ENCODE measurements at places on chromosomes 1 and 21.

GRCh38 chr1:192005976-192006375 is 152.3 kb upstream of the RGS18 start:
- no peaks in the 10 kb centered on the region for H3K36me3 ChIP-seq
- no peaks in the 10 kb centered on the region for H3K27me3 ChIP-seq
- no peak for DNase-seq
- no peak overlapping the region for H3K4me3 ChIP-seq

- H3K27me3 ChIP-seq, result no peaks in the 10 kb centered on the region
- DNase-seq, result no peak
- peaks cover under 1% of the 10 kb centered on the region for H3K36me3 ChIP-seq
- H3K4me3 ChIP-seq, result peak overlapping the region; percentile 94
- H3K4me1 ChIP-seq, result peaks cover 7% of the 10 kb centered on the region
Observed at GRCh38 chr1:38990386-38990737, 714 bp upstream of the AKIRIN1 start.

- H3K4me1 ChIP-seq, result peaks cover 6% of the 10 kb centered on the region
- H3K36me3 ChIP-seq, result peaks cover 93% of the 10 kb centered on the region
- no peaks in the 10 kb centered on the region for H3K27me3 ChIP-seq
- no peak for DNase-seq
- H3K4me3 ChIP-seq, result no peak overlapping the region
Observed at GRCh38 chr1:179090522-179090921, 8.7 kb downstream of the TOR3A start.

- no peak overlapping the region for H3K27ac ChIP-seq
- no peak overlapping the region for H3K4me3 ChIP-seq
- no peaks in the 10 kb centered on the region for H3K36me3 ChIP-seq
Observed at GRCh38 chr1:45300669-45300997, 26.1 kb upstream of the HPDL start.

GRCh38 chr1:10678852-10679251 is 117.6 kb downstream of the CASZ1 start:
- H3K4me3 ChIP-seq, result no peak overlapping the region
- no peak for DNase-seq
- H3K27ac ChIP-seq, result no peak overlapping the region
- H3K36me3 ChIP-seq, result no peaks in the 10 kb centered on the region

DNA sequence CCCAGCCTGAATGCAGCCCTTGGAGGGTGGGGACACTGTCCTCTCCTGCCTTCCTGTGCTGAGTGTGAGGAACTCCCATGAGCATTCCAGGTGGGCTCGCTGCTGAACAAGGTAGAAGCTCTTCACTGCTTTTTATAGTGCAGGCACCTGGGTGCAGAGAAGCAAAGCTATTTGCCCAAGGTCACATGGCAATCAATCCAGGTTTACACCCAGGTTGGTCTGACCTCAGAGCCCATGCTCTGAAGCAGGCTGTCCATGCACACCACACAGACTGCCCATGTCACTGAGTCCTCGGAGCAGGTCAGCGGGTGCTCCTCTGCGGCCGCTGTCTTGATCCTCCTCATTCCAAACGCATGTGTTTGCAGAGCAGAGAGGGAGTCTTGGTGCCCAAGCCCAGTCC is 323.4 kb upstream of the VAMP3 start:
- no peaks in the 10 kb centered on the region for H3K27me3 ChIP-seq
- no peaks in the 10 kb centered on the region for H3K36me3 ChIP-seq
- H3K4me3 ChIP-seq, result no peak overlapping the region
- no peak for DNase-seq
- no peaks in the 10 kb centered on the region for H3K4me1 ChIP-seq

DNA sequence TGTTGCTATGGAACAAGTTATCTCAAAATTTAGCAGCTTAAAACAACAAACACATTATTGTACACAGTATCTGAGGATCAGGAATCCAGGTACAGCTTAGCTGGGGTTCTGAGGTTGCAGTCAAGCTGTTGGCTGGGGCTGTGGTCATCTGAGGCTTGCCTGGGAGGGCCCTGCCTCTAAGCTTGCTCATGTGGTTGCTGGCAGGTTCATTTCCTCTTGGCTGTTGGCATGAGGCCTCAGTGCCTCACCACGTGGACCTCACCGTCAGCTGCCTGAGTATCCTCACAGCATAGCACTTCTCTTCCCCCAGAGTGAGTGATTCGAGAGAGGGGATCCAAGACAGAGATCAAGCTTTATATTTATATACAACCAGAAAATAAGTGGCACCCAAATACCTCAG is 18.6 kb downstream of the NTPCR start:
- H3K36me3 ChIP-seq, result peaks cover 23% of the 10 kb centered on the region
- DNase-seq, result no peak

DNA sequence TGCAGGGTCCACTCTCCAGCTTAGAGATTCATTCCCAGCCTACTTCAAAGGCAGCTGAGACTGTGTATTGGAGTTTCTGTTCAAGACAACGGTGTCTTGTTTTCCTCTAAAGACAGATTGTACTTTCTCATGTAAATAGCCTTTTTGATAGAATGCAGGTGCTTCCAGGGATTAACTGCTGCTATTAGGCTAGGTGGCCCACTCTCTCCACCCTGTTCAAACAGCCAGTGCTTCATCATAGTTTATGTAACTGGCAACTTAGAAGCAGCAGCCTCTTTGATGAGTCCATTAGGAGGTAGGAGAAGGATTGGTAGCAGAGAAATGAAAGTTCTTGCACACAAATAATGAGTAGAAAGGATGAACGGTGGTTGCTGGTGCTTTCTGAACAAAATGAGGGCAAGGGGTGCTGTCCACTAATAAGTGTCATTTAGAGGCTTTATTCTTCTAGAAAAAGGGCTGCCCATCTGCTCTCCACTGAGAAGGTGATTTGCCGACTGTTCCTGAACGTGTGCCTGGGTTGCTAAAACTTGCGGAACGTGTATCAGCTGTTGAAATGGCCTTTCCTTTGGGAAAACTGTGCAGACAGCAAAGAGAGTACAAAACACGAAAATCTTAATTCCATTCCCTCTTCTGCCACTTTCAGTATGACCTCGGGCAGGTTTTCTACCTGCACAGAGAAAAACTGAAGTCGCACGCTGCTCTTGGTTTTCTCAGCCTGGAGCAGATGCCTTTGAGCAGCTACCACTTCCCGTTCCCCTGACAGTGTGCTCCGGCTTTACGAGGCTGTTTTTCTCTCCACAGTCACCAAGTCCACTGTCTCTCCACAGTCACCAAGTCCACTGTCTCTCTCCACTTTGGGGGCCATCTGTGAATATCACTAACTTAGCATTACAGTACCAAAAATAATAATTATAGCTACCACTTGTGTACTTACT is 228.9 kb downstream of the KIF26B start:
- no peak overlapping the region for H3K27ac ChIP-seq
- no peaks in the 10 kb centered on the region for H3K36me3 ChIP-seq
- H3K27me3 ChIP-seq, result no peaks in the 10 kb centered on the region
- no peaks in the 10 kb centered on the region for H3K4me1 ChIP-seq
- no peak overlapping the region for H3K4me3 ChIP-seq

DNA sequence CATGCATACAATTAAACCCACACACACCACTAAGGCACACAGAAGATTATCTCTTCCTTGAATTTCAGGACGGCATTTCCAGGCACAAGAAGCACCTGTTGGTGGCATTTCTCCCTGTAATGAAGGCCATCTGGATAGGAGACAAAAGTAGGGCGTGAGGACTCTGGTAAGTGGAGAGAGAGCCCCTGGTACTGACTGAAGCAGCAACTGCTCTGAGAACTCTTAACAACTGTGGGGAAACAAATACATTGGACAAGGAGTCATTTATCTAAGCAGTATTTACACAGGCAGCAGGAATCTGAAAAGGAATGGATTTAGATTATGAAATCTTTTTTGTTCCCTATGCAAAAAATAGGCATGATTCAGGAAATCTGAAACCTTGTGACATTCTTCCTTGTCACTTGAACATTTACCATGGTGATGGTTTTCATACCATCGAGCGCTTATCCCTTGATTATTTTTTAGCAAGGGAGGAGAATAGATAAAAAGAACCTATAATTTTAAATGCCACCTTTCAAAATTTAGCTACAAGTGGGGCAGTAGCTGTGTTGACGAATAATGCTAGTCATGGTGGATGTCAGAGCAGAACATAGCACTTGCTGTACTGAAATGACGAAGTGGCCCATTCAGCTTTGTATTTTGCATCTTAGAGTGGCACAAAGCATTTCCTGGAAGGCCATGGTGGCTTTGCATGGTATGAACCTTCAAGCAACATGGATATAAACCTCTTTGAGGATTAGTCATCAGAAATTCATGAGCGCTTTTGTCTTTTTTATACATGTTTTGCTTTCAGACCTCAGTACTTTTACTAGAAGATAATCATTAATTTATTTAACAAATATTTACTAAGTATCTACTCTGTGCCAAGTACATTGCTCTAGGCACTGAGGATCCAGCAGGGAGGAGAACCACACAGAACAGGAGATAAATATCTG is 362.0 kb downstream of the ADGRL2 start:
- DNase-seq, result no peak
- H3K27ac ChIP-seq, result no peak overlapping the region

- no peaks in the 10 kb centered on the region for H3K27me3 ChIP-seq
- no peak overlapping the region for H3K4me3 ChIP-seq
- H3K4me1 ChIP-seq, result no peaks in the 10 kb centered on the region
- DNase-seq, result no peak
Observed at GRCh38 chr1:117674521-117675400, 68.9 kb downstream of the TENT5C start.

GRCh38 chr21:41558842-41559241 is 50.9 kb upstream of the TMPRSS2 start:
- H3K27ac ChIP-seq, result no peak overlapping the region
- no peaks in the 10 kb centered on the region for H3K36me3 ChIP-seq
- no peaks in the 10 kb centered on the region for H3K27me3 ChIP-seq
- H3K4me3 ChIP-seq, result no peak overlapping the region
- no peak for DNase-seq
- H3K4me1 ChIP-seq, result no peaks in the 10 kb centered on the region

DNA sequence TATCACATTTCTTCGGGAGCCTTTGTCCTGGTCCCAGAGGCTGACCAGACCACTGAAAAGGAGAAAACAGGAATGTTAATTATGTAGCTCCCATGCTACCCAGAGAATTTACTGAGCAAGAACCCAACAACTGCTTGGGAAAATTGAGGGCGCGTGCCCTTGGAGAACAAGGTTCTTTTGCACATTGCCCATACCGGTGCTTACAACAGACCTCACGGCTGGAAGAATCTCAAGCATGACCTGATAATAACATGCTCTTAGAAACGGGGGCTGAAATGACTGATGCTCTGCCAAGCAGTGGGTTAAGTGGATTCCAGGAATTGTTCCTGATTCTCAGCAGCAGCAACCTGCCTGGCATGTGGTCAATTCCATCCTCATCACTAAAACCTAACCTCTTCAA is 49.3 kb upstream of the AJAP1 start:
- H3K36me3 ChIP-seq, result no peaks in the 10 kb centered on the region
- no peak overlapping the region for H3K27ac ChIP-seq
- H3K4me1 ChIP-seq, result no peaks in the 10 kb centered on the region
- no peak overlapping the region for H3K4me3 ChIP-seq
- no peak for DNase-seq
- no peaks in the 10 kb centered on the region for H3K27me3 ChIP-seq

Data from tibial nerve (tissue), 4 donors.